NCI-H1105 treated with DMSO at 0.1 percent for 48 hours (cell line): ENCODE measurements at places on chromosomes 2 and 18.

DNA sequence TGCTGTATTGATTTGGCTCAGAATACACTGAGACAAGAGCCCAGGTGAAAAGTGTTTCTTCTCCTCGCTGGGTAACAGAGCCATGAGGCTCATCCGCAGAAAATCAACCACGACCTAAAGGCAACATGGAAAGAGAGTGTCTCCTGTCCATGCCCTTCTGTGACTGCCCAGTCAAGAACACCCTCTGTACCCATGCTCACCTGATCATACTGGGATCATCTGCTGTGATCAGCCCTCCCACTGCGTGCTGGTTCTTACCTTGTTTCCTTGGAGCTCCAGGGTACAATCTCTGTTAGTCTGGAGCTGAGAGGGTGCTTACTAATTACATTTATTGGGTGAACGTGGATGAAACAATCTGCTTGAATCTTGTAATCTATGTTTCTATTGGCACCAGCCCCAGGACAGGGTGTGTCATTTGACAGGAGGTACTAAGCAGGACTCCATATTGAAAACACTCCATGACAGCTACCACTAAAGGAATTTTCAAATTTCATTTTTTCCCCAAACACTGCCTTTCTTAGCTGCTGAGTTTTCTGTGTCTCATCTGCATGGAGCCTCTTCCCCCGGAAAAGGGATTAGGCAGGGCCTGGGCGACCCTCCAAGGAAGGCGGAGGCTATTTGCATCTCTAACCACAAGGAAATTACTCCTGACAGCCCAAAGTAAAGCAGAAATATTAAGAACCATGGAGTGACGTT is 39.7 kb upstream of the GRP start:
- DNase-seq: no peak

- DNase-seq: peak; percentile 59
Measured at GRCh38 chr2:166841679-166842078, 46.6 kb upstream of the XIRP2 start.

DNA sequence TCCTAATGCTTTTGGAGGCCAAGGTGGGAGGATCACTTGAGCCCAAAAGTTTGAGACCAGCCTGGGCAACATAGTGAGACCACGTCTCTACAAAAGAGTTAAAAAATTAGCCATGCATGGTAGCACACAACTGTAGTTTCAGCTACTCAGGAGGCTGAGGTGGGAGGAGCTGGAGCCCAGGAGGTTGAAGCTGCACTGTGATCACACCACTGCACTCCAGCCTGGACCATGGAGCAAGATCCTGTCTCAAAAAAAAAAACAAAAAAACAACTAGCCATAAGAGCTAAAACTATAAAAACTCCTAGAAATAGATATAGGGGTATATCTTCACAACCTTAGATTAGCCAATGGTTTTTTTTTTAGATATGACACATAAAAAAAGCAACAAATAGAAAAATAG is 16.9 kb upstream of the COL6A3 start:
- DNase-seq: no peak

DNA sequence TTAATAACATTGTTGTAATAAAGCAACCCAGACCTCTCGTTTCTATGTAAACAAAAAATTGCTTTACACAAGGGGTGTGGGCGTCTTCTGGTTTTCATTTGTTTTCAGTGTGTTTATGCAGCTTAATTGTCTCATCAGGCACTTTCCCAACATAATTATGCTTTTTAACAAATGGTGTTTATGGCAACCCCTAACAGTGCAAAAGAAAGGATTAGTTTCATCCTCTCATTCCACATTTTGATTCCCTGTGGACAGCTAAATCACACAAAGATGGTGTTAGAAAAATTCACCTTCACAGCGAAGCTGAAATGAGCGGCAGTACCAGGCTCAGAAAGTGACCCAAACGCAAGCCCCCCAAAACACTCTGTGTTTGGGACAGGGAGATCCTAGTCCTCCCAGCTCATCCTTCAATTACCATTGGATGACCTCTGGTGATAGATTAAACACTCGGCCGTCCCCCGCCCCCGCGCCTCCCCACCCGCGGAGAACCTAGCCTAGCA is 724 bp downstream of the FTCDNL1 start:
- no peak for DNase-seq

DNA sequence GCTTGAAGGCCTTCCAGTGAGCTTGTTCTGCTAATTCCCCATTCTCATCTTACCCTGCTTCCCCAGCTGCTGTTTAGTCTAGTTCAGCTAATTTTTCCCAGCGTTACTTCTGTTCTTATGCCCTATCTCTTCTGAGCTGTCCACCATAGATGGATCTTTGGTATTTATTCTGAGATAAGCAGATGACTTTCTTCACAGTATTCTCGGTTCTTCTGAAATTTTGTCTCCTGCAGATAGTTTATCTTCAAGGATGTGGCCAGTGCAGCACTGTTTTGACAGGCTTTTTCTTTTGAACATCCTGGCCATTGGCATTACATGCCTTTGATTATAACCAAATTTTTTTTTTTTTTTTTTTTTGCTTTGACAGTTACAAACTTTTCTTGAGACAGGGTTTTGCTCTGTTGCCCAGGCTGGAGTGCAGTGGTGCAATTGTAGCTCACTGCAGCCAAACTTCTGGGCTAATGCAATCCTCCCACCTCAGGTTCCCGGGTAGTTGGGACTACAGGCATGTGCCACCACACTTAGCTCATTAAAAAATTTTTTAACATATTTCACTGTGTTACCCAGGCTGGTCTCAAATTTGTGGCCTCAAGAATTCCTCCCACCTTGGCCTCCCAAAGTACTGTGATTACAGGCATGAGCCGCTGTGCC is 134.2 kb downstream of the WDSUB1 start:
- no peak for DNase-seq

GRCh38 chr2:149894226-149894625 is 306.7 kb upstream of the MMADHC start:
- no peak for DNase-seq
